ENCODE measurements at places on chromosomes 4 and X. TPM values are rescaled to one million over a fixed set of nuclear protein-coding genes. Genes with fewer than 3 reads are reported as not detected.

DNA sequence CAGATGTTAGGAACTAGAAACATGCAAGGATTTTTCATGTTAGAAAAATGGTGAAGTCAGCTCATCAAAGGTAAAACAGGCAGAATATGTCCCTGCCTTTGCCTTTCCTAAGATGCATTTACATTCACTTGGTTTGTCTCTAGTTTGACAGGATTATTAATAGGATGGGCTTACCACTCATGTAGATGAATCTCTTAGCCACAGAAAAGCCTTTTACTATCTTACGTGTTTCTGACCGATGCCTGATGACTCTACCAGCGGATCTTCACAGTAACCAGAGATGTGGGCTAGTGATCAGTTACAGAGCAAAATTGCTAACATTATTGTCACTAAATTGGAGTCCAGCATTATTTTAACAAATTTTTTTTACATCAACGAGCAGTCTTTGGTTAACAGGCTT lies 187.6 kb downstream of the MAML3 start:
- DNase-seq, result no peak

- no peak for DNase-seq
These were observed 32.1 kb upstream of the GK start for GRCh38 chrX:30620980-30621618.

IQCM gene
- not detected for total RNA-seq

DNA sequence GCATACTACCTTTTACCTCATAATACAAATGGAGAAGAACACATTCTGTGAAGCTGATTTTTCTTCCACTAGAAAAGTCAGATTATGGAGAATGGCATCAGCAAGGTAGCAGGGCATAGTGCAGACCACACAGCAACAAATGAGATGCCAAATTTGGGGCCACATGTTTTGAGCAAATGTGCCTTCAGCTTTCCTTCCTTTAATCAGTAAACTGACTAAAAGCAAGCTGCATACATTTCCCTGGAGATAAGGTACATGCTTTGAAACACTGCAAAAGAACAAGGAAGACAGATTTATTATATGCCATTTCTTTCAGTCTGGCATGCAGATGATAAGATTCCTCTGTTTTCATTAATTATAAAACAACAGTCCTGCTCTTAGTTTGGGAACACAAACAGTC lies 67.1 kb upstream of the GUCY1A1 start:
- no peak for DNase-seq

HELQ gene
- total RNA-seq, result 17.6 TPM

GRCh38 chrX:41275661-41276609 lies 58.0 kb upstream of the DDX3X start:
- DNase-seq, result no peak

DNA sequence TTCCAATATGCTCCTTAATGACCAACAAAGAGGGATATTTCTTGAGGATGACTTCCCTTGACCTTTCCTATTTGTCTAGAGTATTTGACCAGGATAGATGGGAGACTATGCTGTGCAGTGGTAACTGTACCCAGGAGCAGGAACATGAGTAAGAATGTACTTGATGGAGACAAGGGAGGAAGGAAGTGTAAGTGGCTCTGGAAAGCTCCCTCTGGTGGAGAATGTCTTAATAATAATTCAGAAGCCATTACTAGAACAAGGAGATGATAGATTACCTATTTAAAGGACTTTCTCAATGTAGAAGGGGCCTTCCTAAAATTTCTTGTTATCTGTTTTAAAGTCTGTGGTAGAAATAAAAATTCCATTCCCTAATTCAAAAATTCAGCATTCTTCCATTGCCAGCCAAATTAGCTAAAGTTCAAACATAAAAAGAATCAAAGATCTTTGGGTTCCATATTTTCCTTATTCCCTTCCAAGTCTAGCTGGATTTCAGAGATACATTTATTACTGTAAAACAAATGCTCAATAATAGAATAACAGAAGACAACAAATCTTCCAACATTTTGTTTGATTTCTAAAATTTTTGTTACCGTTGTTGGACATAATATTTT lies 83.8 kb downstream of the GRID2 start:
- no peak for DNase-seq

TRPC5OS gene
- total RNA-seq, result not detected

GRCh38 chr4:123568936-123569335 lies 172.3 kb downstream of the SPRY1 start:
- no peak for DNase-seq

- no peak for DNase-seq
These were observed 71.6 kb downstream of the FAM53A start for GRCh38 chr4:1612278-1613098.

DNA sequence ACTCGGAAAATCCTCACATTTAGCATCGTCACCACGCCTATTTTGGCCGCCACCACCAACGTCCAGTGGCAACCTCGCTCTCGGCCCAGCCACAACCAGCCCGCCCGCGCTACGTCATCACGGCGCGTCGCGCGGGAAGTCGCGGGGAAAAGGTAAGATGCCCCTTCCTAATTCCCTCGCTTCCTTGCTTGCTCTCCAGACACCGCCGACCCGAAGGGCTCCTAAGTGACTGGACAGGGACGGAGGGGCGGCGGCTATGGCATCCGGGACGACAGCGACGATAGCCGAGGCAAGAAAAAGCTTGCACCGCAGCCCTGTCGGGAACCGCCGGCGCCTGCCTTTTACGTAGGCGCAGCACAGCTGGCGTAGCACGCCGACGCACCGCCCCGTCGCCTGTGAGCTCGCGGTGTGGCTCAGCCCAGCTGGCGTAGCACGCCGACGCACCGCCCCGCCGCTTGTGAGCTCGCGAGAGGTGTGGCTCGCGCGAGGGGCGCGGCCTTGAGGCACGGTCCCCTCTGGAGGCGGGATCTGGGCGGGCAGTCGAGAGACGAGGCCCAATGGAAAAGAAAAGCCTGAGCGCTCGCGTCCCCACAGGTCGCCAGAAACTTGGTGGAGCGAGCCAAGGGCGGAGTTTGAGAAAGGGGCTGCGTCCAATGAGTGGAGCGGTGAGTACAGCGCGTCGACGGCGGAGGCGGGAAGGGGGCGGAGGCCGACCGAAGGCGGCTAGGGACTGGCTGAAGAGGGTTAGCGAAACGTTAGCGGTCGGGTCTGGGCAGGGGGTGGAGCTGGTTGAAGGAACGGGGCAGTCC lies at the start of gene HDAC6:
TSS of gene HDAC6 (plus strand) at position 788 of the 809 bp plus-strand sequence. CDS start 626 bp downstream, outside the sequence.
- peak; percentile 66 for DNase-seq

GRCh38 chr4:54914781-54915180 lies 210.6 kb downstream of the KDR start:
- DNase-seq, result no peak

GRCh38 chr4:80161413-80162058 lies 35.8 kb upstream of the PRDM8 start:
- DNase-seq, result no peak

DNA sequence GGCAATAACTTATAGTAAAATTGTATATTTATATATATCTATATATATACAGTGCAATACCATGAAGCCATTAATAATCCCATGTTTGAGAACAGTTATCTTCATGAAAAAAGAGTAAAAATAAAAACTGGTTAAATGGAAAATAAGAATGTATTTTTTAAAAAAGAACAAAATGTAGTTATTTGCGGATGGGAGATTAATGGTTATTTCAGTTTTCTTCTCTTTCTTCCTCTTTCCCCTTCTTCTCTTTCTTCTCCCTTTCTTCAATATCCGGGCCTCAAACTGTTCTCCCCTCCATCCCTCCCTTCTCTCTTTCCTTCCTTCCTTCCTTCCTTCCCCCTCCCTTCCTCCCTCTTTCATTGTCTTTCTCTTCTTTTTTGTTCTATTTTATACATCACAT lies 1301.7 kb upstream of the IGFBP7 start:
- DNase-seq, result no peak

All from omental fat pad (tissue), 4 donors.